Activated CD4-positive, alpha-beta T cell treated with anti-CD3 and anti-CD28 coated beads for 4 hours (primary cell): ENCODE measurements at places on chromosomes 2 and 18.
A peak's percentile ranks its signal among the peaks of the same experiment; 100 is the strongest.

- no peak for DNase-seq
Observed at GRCh38 chr2:100197631-100198153, 55.3 kb upstream of the AFF3 start.

DNA sequence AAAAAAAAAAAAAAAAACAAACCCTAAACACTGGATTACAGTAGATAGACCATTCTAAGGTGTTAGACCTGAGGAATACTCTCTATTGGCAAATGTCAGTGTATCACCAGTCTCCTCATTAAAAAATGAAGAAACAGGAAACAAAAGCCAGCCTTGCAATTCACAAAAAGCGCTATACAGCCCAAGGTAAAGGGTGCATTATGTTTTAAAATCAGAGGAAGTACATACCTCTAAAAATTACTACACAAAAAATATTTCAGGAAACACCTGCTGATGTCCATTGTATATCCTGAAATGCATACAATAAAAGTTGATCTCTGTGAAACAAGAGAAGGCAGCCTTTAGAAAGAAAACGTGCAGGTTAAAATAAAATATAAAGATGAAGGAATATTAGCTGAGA lies 54.9 kb upstream of the TSPYL6 start:
- no peak for DNase-seq

DNA sequence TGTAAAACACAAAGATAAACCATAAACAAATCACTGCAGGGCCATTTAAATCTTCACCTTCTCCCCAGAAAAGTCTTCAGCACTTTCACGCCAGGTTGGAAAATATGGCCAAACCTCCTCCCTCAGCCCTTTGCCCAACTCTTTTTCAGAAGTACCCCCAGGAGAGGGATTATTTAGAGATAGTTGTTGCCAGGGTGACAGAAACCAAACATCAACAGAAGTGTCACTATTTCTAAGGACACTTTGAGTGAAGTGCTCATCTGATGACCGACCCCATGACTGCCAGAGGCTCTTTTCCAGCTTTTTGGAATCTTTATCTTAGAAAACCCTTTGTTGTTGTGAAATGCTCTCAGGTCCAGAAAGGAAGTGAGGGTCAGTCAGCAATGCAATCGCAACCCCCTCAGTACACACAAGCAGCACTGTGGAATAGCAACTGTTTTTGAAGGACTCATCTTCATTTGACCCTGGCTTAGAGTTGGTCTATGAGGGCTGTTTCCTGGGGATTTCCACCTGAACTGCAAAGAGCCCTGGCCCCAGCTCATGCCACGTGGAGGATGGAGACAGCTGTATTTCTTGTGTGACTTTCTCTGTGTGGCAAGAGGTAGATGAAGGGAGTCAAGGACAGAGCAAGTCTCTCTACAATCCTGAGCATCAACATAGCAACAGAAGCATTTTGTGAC lies 114.0 kb upstream of the STON1 start:
- DNase-seq = peak; percentile 16

- no peak for DNase-seq
Observed at GRCh38 chr2:117621326-117621725, 193.2 kb upstream of the DDX18 start.

DNA sequence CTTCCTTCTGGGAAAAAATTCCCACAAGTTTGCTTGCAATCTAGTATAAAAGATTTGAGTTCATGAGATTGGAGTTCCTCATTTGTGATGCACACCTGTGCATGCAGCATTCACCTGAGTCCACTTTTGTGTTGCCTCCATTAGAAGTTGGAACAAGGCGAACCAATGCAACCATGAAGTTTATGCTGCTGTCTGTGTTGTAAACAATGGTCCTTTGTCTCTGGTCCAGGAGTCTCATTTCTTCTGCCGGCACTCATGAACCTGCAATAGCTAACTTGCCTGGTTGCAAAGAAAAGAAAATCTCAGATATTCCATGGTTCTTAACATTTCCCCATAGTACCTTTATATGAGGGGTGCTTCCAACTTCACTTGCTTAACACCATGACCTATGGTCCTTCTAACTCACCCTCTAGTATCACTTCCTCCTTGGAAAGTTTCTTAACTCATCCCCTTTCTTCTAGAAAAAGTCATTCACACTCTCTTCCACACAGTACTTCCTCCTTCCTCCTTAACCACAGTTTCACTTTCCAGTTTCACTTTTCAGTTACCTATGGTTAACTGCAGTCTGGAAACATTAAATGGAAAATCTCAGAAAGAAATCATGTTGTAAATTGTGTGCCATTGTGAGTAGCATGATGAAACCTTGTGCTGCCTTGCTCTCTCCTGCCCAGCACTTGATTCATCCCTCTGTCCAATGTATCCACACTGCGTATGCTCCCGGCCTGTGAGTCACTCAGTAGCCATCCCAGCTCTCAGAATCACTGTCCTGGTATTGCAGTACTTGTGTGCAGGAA lies 128.8 kb upstream of the TRIB2 start:
- peak; percentile 5 for DNase-seq

GRCh38 chr2:218988164-218988563 lies 3.2 kb upstream of the FEV start:
- no peak for DNase-seq
